ENCODE measurements at places on chromosomes 6 and 20. TPM values are rescaled to one million over a fixed set of nuclear protein-coding genes. Genes with fewer than 3 reads are reported as not detected.

GABRR1 gene
- not detected for total RNA-seq

TCF15 gene
- 6.6 TPM for total RNA-seq

EZR gene
- total RNA-seq = 125 TPM

GSTA1 gene
- 1.1 TPM for total RNA-seq

ZNF184 gene
- total RNA-seq = 12.6 TPM

GRCh38 chr6:88666901-88667300 is 296.5 kb downstream of the RNGTT start:
- DNase-seq = no peak

GRCh38 chr20:53176134-53176533 is 204.0 kb downstream of the TSHZ2 start:
- no peak for DNase-seq

BRPF3 gene
- 37.6 TPM for total RNA-seq

MAFB gene
- total RNA-seq = 2.1 TPM

Data from endothelial cell (in vitro differentiated cells).